Activated CD4-positive, alpha-beta memory T cell treated with anti-CD3 and anti-CD28 coated beads, Interleukin-2, amount 10 ng/mL, durations not matched to agents 7 days and 5 days (primary cell): ENCODE measurements at places on chromosomes 2 and 18. TPM values are rescaled to one million over a fixed set of nuclear protein-coding genes. Genes with fewer than 3 reads are reported as not detected.

Gene MYO3B
- total RNA-seq = 0.38 TPM

Gene CTNNA2
- not detected for total RNA-seq

Gene CFAP221
- total RNA-seq = not detected

Gene MC4R
- not detected for total RNA-seq

Gene REG1B
- not detected for total RNA-seq

Gene ZDBF2
- total RNA-seq = 13.2 TPM

Gene LIMS3
- 3.3 TPM for total RNA-seq

Gene XDH
- total RNA-seq = 0.63 TPM

Gene UGT1A8
- not detected for total RNA-seq

Gene TDRD15
- total RNA-seq = 0.05 TPM

DNA sequence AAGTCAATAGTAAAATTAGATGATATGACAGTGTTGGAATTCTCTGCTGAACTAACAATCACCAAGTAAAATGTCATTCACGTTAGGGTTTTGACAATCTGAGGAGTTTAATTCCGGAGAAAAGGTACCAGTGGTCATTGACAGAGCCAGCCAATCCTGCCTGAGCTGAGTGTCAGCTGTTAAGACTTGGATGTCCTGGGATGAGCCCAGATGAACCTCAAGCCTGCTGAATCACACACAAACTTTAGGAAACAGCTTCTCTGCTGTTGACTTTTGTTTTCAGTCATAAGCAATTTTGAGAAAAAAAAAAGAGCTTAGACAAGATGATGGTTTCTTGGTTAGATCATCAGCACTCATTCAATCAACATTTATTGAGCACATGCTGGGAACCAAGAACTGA lies 600.0 kb upstream of the SLC39A10 start:
- DNase-seq = no peak

- no peak for DNase-seq
Measured at GRCh38 chr2:70202236-70202806, 11.5 kb upstream of the C2orf42 start.

DNA sequence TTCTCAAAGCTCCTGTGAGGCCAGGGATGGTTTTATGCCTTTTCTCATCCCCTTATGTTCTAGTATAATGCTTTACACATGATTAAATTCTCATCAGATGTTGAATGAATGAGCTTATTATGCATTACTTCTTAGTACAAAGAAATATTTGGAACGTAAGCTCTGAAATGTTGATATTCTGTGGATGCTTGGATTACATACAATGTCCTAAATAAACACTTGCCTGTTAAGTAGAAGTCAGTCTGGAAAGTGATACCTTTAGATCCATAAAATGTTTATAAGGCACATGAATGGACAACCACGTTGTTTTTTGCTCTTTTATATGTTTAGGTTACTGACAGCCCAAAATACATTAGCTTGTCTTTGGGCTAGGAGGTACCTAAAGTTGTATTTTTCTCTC lies 248.6 kb downstream of the NEDD4L start:
- DNase-seq = no peak

GRCh38 chr2:185978634-185979407 lies 240.2 kb downstream of the FSIP2 start:
- no peak for DNase-seq

DNA sequence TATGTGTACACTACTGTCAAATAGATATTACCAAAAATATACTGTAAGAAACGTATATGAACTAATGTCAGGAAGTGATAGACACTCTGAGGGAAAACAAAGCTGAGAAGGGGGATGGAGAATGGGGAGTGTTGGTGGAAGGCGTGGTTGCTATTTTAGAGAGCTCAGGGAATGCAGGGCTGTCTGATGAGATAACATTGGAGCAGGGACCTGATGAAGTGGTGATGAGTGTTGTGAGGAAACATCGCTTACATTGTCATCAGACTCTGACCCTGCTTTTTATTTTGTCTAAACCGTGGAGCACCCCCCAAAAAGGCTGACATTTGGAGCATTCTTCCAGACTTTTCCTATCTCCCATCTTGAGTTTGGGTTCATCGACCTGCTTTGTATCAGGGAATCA lies 194.7 kb downstream of the LTBP1 start:
- DNase-seq = no peak

DNA sequence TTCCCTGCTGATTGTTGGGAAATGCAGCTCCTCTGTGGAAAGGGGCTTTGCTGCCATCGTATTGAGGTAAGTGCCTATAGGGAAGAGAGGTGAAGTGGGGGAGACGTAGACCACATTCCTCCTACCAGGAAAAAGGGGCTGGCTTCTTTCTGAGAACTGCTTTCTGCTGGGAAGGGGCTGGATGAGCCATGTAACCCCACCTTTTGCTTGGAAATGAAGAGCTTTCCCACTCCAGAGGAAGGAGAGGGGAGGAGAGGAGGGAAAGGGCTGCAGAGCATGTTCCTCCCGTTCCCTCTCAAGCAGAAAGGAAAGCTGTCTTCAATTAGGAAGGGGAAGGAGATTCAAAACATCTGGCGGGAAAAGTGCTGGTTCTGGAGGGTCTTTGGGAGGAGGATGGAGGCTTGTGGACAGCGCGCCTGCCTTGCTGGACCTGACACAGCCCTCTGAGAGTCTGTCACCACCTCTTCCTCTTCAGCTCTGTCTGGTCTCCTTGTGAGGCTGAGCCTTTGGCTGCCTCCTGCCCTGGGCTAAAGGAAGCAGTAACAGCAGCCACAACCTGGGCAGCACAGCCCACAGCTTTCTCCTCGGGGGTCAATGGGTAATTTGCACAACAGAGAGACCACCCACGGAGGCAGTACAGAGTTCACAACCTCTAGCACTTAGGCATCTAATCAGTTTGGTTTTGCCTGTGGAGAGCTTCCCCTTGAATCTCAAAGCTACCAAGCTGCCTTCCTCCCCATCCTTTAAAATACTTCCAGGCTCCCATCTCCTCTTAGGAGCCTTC lies 410.0 kb upstream of the TNP1 start:
- no peak for DNase-seq

DNA sequence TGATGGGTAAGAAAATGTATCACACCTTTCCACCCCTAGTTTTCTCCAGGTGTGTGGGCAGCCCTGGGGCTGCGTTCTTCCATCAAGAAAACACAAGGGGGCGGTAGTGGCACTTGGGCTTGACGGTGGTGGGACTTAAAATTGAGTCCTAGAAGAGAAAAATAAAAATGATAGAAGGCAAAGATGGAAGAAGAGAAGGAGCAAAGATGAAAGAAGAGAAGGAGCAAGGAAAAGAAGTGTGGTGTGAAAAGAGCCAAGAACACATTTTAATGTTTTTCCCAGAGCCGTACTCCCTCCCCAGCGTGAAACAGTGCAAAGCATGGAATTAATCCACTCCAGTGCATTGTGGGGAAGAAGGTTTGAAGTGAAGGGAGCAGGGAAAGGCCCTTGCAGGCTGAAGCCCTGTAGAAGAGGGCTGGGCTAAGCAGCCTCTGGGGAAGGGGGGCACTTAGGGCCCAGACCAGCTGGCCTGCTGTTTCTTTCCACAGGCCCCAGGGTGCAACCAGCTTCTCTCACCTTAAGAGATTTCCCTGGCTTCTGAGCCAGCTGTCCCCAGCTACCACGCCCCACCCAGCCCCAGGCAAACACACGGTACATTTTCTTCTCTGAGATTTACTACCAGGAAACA lies 256.8 kb downstream of the RNF152 start:
- DNase-seq = peak; percentile 25

- no peak for DNase-seq
Measured at GRCh38 chr18:35804377-35804776, 168.1 kb upstream of the RMP24 start.

- no peak for DNase-seq
Measured at GRCh38 chr2:68971591-68972231, 2.7 kb upstream of the GKN1 start.
